ENCODE measurements at places on chromosomes 5 and 9. TPM values are rescaled to one million over a fixed set of nuclear protein-coding genes. Genes with fewer than 3 reads are reported as not detected.
A peak's percentile ranks its signal among the peaks of the same experiment; 100 is the strongest.

The LVRN gene
- total RNA-seq = 1.0 TPM

The OSMR gene
- total RNA-seq = 3.3 TPM

The IL17B gene
- not detected for total RNA-seq

The SMIM33 gene
- 1.8 TPM for total RNA-seq

The COL5A1 gene
- 22.2 TPM for total RNA-seq

The SERINC5 gene
- 153 TPM for total RNA-seq

The COL27A1 gene
- total RNA-seq = 13.6 TPM

The PCDHGA4 gene
- total RNA-seq = 4.6 TPM

The MARCHF11 gene
- total RNA-seq = not detected

The C9 gene
- 0.12 TPM for total RNA-seq

GRCh38 chr5:180343831-180344695 is 9.1 kb downstream of the GFPT2 start:
- peak; percentile 36 for DNase-seq

- no peak for DNase-seq
Observed at GRCh38 chr9:75593920-75594319, 296.6 kb upstream of the PCSK5 start.

DNA sequence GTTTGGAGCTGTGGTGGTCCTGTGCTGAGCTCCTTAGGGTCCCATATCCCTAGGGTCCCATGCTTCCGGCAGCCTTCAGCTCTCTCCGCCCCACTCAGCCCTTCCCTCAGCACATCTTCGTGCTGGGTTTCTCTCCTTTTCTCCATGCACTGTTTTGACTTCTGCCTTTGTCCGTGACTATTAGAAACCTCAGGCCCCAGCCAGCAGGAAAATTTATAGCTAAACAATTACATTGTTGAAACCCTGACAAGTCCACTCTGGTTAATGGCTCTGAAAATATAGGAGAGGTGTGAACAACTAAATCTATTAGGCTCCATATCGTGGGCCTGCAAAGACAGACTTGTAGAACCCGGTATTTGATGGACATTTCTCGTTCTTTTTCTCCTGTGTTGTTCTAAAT is 523.7 kb downstream of the CCDC171 start:
- no peak for DNase-seq

GRCh38 chr9:129648764-129649115 is 6.8 kb upstream of the ASB6 start:
- no peak for DNase-seq

- no peak for DNase-seq
Observed at GRCh38 chr9:36960575-36960955, 73.5 kb downstream of the PAX5 start.

- no peak for DNase-seq
Observed at GRCh38 chr5:103724271-103724670, 161.7 kb upstream of the NUDT12 start.

DNA sequence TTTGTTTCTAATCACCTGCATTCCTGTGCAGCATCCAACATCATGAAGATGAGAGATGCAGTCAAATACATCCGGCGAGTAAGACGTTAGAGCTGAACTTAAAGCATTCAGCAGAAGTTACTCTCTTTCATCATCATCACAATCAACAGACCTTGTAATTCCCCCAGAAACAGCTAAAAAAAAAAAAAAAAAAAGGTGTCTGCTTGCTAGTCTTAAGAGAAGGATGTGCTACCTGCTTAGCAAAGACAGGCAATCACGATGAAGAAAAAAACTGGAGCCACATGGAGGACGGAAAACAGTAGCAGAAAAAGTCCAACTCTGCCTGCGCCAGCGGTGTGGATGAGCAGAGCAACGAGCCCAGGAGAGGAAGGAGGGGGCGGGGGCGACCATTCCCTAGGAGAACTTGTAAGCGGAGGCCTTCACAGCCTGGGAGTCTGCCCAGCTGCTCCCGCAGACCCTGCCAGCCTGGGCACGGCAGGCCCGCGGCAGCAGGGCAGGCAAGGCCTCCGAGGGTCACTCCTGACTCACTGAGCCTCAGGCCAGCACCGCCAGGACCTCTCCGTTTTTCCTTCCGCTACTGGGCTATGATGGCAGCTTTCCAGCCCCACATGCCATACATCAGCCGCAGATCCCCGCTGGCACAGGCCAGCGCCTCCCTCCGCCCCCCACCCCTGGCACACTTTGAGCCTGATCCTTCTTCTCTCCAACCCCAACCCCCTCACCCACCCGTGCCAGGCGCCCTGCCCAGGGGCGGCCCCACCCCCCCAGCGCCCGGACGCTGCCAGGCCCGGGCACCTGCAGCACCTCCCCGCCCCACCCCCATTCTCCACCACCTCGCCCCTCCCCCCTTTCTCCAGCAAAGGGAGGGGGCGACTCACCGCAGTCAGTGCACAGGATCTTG is 1.4 kb downstream of the NRG2 start:
- peak; percentile 22 for DNase-seq

GRCh38 chr5:32520972-32521371 is 64.4 kb upstream of the SUB1 start:
- DNase-seq = no peak

GRCh38 chr9:115880221-115880885 is 273.2 kb upstream of the PAPPA start:
- DNase-seq = no peak

GRCh38 chr5:73373814-73374510 is 74.6 kb downstream of the FOXD1 start:
- DNase-seq = no peak

DNA sequence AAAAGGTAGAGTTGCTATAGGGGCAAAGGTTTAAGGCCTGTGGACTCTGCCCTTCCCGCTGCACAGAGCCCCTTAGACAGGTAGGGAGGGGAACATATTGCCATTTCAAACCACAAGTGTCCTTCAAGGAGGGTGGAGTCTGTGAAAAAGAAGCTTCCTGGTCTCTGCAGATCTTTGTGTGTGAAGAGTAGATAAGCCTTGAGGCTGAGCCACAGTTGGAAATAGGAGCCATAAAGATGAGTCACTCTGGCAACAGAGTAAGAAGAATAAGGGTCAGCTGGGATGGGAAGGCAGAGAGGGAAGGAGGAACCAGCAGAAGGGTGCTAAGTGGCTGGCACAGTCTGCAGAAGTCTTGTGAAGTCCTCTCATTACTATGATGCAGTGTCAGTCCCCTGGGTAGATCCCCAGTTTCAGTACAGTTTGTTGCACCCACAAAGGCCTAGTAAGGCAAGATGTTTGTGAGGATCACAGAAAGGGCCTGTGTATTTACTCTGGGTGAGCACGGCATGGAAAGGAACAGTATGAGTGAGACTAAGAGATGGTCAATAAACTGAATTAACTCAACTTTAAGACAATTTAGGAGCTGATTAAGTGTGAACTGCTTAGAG is 18.1 kb downstream of the GRXCR2 start:
- peak; percentile 74 for DNase-seq

DNA sequence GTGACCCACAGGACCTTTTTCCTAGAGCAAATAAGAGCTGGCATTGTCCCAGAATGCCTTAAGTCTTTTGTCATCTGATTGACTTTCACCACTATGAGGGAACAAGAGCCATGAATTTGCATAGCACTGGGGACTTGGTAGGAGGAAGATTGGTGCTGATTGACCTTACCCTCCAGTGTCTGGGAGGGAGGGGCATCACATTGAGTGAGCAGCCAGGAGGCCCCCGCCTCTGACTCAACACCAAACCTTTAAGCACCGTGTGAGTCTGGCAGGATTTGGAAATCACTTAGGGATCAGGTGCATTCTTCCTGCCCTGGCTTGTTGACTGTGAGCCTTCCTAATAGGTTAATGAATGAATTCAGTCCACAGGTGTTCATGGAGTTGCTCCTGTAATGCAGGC is 40.7 kb downstream of the WNK2 start:
- peak; percentile 42 for DNase-seq

DNA sequence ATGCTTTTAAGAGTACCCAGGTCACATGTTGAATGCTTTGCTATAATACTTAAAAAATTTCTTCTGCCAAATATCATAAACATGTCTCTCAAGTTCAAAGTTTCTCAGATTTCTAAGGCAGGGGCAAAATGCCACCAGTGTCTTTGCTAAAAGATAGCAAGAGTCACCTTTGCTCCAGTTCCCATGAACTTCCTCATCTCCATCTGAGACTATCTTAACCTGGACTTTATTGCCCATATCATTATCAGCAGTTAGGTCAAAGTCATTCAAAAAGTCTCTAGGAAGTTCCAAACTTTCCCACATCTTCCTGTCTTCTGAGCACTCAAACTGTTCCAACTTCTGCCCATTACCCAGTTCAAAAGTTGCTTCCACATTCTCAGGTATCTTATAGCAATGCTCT is 307.6 kb upstream of the TNC start:
- no peak for DNase-seq

- peak; percentile 61 for DNase-seq
Observed at GRCh38 chr5:139650689-139651042, 2.5 kb downstream of the CXXC5 start.

- DNase-seq = no peak
Observed at GRCh38 chr9:124006448-124007361, 4.9 kb upstream of the LHX2 start.
